ENCODE measurements at places on chromosomes 3 and 15.

GRCh38 chr3:105688821-105689220, 180.0 kb downstream of the CBLB start:
- no peak for DNase-seq

- no peak for DNase-seq
Observed at GRCh38 chr15:48147358-48147757, 26.6 kb downstream of the SLC24A5 start.

- DNase-seq, result no peak
Observed at GRCh38 chr3:57933602-57934001, 74.6 kb upstream of the FLNB start.

DNA sequence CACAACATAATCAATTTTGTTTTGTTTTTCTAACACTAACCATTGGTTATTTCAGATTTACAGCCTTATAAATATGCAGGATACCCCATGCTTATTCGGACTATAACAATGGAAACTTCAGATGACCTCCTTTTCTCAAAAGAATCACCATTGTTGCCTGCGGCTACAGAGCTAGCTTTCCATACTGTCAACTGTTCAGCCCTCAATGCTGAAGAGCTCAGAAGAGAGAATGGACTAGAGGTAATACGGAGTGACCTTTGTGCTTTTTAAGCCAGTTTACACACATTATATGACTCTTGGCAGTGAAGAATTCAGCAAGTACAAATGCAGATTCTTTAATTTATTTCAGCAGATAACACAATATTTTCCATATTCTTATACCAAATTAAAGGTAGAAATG, 81.8 kb downstream of the DNAJC13 start:
- no peak for DNase-seq

GRCh38 chr15:70158309-70159000, 60.7 kb upstream of the TLE3 start:
- no peak for DNase-seq

- no peak for DNase-seq
Observed at GRCh38 chr3:178646186-178646862, 110.1 kb downstream of the KCNMB2 start.
